Urinary bladder (tissue), 4 donors: ENCODE measurements at places on chromosomes 2 and 18.

- no peak for DNase-seq
Measured at GRCh38 chr2:136284226-136285119, 166.5 kb upstream of the CXCR4 start.

- no peak for DNase-seq
Measured at GRCh38 chr2:101112772-101113157, 38.4 kb downstream of the TBC1D8 start.

GRCh38 chr18:50427896-50428295, 53.0 kb downstream of the SKA1 start:
- DNase-seq, result no peak

DNA sequence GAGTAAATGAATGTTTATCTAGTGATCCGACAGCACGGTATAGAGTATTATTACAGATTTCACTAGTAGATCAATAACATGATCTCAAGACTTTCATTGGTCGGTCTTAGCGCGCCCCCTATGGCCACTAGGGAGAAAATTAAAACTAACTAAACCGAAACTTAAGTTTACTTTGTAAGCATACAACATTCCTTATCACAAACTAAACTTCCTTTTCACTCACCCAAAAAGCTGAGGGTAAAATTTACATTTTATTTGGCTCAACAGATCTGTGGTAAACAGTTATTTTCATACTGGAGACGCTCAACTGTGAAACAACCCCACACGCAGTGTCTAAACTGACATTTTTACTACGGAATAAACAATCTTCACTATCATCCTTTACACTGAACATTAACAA, 215.6 kb upstream of the MAP2 start:
- no peak for DNase-seq

GRCh38 chr2:21231985-21232384, 108.2 kb downstream of the TDRD15 start:
- DNase-seq, result no peak

GRCh38 chr2:40115894-40116293, 336.0 kb downstream of the SLC8A1 start:
- DNase-seq, result no peak

- no peak for DNase-seq
Measured at GRCh38 chr2:206086716-206087350, 859 bp upstream of the INO80D start.

- DNase-seq, result no peak
Measured at GRCh38 chr2:233979748-233980147, 62.6 kb downstream of the TRPM8 start.

DNA sequence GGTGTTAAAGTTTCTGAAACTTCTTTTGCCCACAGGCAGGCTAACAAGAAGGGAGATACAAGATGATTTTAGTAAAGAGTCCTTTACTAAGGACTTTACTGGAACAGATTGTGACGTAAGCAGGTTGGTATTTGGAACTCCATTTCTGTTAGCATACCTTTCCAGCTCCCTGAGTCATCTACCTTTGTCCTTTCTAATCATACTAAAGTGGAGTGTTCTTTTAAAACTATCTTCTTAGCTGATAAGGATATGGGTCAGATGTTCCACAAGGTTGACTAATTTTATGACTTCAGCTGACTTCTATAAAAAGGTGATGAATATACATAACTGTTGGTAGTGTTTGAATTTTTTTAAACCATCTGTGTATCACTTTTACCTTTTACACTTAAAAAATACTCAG, 21.1 kb downstream of the UGP2 start:
- no peak for DNase-seq
